ENCODE measurements at places on chromosomes 7 and 10.

- no peak for DNase-seq
These were observed 367.8 kb downstream of the PPP1R3A start for GRCh38 chr7:113550966-113551365.

- DNase-seq, result no peak
These were observed 329.4 kb upstream of the ZNF32 start for GRCh38 chr10:43978091-43978490.

- no peak for DNase-seq
These were observed 51.7 kb upstream of the PITRM1 start for GRCh38 chr10:3224241-3224640.

GRCh38 chr10:9781666-9782065 lies 1236.0 kb upstream of the CELF2 start:
- DNase-seq, result no peak

GRCh38 chr10:97782455-97783228 lies 10.8 kb upstream of the SFRP5 start:
- DNase-seq, result no peak

- DNase-seq, result no peak
These were observed 220.6 kb downstream of the ADRA2A start for GRCh38 chr10:111297351-111297848.

DNA sequence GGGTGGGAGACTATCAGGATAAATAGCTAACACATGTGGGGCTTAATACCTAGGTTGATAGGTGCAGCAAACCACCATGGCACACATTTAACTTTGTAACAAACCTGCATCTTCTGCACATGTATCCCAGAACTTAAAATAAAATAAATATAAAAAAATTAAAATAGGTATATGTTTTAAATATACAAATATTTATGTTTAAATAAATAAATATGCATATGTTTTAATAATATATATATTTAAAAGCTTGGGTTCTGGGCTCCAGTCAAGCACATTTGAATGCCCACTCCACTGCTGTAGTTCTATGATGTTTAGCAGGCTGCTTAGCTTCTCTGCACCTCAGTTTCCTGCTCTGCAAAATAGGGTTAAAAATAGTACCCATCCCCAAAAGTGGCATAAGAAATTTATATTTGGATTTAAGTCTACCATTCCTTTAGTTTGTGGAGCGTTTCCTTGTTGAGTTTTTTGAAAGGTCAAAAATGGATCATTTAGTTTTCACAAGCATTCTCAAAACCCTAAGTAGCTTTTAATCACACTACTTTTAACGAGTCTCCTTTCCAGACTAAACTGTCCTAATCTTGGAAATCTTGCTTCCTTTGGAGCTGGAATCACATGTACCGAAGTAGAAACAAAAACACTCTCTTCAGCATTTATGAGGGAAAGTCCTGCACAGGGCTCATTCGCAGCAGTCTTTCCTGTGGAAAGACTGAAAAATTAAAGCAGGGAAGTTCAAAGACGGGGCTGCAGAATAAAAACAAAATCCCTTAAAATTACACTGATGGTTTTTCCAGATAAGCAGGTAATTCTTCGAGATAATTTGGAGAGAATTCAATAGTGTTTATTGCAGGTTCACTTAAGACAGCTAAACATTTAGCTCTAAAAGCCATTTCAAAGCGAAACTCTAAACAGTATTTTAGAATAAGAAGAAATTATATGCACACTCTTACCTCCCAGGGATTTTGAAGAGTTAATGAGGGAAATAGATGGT lies 111.7 kb upstream of the LYZL1 start:
- no peak for DNase-seq

GRCh38 chr10:43970717-43971116 lies 322.0 kb upstream of the ZNF32 start:
- no peak for DNase-seq

GRCh38 chr7:125255810-125256209 lies 326.2 kb upstream of the POT1 start:
- DNase-seq, result no peak

DNA sequence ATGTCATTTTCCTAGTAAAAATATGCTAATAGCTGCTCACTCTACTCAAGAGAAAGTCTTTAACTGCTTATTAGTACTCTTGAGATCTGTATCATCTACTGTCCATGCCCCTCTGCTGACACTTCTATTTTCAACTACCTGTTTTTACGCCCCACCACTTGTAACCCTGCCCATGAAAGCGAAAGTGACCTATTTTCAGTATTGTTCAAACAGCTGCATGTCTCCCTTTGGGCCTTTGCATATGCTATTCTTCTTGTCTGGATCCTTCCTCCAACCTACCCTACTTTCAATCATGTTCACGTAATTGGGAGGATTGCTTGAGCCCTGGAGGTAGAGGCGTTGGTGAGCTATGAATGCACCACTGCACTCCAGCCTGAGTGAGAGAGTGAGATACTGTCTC lies 1481.3 kb downstream of the GATA3 start:
- no peak for DNase-seq

DNA sequence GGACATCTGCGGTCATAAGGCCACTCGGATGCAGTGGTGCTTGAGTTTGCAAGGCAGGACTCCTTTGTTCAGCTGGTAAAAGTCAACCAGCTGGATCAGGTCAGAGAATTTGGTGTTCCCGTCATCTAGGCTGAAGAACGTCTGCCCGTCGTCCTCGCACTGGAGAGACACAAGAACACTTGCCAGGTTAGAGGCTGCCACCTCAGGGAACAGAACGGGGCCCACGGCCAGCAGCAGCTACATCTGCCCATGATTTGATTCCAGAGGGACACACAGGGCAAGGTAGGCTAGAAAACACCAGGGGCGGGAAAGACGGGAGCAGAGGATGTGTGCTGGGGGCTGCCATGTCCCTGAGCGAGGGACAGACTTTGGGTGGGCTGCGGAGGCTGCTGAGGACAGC lies 27.7 kb upstream of the DDC start:
- no peak for DNase-seq

GRCh38 chr10:124573726-124574455 lies 112.3 kb downstream of the LHPP start:
- no peak for DNase-seq

DNA sequence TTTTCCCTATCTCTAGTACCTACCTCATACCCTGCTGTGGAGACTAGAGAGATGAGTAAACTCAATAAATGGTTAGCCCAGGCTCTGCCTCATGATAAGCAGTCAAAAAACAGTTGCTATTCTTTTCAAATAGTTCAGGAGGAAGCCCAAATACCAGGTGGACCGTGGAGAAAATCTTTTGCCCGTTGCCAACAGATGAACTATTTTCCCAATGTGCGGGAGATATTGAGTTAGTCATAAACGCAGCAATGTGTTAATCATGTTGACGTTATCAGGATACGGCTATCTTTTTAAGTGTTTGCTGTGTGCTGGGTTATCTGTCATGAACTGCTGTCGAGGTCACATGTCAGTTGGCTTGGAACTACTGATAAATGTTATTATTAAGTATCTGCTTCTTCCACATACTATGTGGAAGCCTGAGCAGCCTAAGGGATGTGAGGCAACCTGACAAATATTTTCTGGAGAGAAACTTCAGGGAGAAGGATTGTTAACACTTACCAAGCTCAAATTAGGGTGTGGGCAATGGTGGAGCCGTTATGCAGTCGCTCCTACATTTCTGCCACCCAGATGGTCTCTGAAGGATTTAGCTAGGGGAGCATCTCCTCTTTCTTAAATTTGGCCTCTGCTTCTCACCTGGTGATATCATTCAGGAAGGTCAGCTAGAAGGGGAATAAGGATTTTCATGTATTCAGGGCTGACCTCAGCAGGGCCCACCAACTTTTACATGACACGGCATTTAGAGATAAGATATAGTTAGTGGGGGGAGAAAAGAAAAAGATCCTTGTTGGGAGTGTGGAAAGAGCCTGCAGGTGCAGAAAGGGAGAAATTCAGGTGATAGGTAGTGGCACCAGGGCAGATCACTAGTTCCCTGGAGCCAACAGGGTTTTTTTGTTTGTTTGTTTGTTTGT lies 33.5 kb upstream of the SLC26A3 start:
- DNase-seq, result no peak

- no peak for DNase-seq
These were observed 855.1 kb downstream of the LRMDA start for GRCh38 chr10:76286536-76286935.

DNA sequence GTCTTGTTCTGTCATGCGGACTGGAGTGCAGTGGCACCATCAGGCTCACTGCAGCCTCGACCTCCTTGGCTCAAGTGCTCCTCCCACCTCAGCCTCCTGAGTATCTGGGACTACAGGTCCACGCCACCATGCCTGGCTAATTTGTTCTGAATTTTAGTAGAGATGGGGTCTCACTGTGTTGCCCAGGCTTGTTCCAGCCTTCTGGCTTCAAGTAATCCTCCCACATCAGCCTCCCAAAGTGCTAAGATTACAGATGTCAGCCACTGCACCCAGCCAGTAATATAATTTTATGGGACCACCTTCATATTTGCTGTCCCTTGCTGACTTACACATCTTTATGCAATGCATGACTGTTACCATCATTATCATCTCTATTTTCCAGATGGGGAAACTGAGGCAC lies 1.5 kb upstream of the HSPB1 start:
- DNase-seq, result no peak

DNA sequence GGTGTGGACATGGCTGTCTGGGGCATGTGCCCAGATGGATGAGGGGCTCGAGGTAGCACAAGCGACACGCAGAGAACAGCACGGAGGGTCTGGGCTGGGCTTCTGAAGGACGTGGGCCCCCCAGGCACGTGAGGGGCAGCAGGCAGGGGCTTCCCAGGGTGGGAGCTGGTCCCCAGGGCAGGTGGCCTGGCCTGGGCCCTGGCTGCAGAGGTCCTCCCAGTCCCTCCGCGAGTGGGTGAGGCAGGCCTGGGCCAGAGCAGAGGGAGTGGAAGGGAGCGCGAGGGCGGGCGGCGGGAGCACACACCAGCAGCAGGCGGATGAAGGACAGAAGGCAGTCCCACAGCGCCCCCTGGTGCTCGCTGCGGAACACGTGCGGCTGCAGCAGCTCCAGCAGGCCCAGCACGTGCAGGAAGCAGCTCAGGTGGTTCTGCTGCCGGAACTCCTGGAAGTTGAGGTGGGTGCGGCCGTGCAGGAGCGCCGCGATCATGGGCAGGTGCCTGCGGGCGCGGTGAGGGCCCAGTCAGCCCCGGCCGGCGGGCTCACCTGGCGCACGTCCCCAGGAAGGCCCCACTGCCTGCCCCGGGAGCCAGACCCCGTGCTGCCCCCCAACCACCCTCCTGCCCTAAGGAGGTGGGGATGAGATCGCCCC lies 14.7 kb upstream of the MICALL2 start:
- peak; percentile 90 for DNase-seq

DNA sequence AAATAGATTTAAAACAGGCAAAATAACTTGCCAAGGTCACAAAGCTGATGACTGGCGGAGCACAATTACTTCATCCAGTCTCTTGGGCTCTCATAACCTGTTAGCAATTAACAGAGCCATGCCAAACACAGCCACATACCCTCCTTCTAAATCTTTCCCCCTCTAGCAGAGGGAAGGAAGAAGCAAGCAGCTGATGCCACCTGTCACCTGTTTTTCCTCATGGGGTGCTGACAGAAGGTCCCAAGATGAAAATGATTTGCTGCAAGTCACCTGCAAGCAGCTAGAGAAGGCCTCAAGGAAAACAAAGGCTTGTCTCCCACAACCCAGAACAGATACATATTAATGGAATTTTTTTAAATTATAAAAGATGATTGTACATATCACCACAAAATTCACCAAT lies 117.8 kb downstream of the GFRA1 start:
- DNase-seq, result no peak

DNA sequence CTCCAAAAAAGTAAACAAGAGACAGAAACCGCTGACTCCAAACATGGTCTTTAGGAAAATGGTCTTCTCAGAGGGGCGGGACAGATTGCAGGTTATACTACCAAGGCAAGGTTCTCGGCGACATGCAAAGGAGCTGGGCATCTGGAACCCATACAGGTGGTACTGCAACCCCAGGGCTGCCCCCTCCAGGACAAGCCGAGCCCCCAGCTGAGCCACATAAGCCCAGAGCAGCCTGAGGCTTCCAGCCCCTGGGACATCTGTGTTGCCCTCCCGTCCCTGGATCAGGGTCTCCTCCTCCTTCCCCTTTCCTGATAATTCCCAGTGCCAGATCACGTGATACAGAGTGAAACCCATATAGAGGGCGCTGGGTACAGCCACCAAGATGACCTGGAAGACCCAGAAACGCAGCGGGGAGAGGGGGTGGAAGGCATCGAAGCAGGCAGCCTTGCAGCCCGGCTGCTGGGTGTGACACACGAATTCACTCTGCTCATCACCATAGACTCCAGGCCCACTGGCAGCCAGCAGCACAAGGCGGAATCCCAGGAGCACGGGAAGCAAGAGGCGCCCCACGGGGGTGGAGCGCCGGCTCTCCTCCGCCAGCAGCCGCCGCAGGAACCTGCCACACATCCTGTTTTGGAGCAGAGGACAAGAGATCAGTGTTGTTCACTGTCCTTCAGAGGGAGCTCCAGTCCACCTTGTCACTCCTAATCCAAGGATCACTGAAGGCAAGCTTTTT lies at the start of gene GJC3:
Gene GJC3, minus strand, starts transcription at position 627 of the 736 bp plus-strand sequence. Its CDS starts 0 bp downstream, at position 627.
- peak; percentile 48 for DNase-seq

GRCh38 chr7:125256446-125256845 lies 326.8 kb upstream of the POT1 start:
- DNase-seq, result no peak

DNA sequence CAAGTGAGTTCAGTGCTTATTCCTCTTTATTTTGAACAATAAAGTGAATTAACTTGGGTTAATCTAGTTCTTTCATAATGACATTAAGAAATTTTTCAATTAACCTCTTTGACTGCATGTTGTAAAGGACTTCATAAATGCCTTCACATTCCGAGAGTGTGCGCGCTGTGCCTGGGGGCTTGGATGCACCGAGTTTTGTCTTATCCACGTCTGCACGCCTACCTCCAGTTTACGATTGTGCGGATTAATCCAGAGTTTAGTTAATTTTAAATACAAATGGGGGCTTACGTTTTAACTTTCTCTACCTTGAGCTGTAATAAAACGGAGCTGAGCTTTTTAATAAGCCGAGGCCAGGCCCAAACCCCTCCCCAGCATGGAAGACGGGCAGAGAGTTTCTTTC lies 120.4 kb downstream of the EBF3 start:
- no peak for DNase-seq

- no peak for DNase-seq
These were observed 31.5 kb downstream of the TMEM248 start for GRCh38 chr7:66952343-66953043.

GRCh38 chr10:4018054-4018511 lies 233.1 kb upstream of the KLF6 start:
- DNase-seq, result peak; percentile 44

GRCh38 chr10:113479346-113480080 lies 73.3 kb upstream of the HABP2 start:
- DNase-seq, result no peak

- no peak for DNase-seq
These were observed 57.8 kb downstream of the HHEX start for GRCh38 chr10:92747600-92747999.

Measured in activated CD4-positive, alpha-beta T cell treated with anti-CD3 and anti-CD28 coated beads, Interleukin-10, Interleukin-2, amounts not matched to agents 100 ng/mL and 50 ng/mL, durations not matched to agents 16 hours and 8 hours (primary cell).